ENCODE measurements at places on chromosomes 4 and X.

DNA sequence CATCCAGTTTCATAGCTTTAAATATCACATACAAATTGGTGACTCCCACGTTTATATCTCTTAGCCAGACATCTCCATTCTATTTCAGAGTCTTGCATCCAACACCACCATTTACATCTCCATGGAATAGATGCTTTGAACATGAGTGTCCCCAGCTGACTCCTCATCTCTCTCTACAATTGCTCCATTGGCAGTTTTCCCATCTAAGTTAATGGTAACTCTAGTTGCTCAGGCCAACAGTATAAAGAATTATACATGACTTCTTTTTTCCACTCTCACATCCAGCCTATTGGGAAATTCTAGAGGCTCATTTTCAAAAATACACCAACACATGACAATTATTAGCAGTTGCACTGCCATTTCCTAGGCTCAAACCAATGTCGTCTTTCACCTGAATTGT lies 388.2 kb downstream of the STIM2 start:
- no peak for DNase-seq

GRCh38 chr4:46379101-46379500 lies 10.8 kb downstream of the GABRA2 start:
- DNase-seq, result no peak

DNA sequence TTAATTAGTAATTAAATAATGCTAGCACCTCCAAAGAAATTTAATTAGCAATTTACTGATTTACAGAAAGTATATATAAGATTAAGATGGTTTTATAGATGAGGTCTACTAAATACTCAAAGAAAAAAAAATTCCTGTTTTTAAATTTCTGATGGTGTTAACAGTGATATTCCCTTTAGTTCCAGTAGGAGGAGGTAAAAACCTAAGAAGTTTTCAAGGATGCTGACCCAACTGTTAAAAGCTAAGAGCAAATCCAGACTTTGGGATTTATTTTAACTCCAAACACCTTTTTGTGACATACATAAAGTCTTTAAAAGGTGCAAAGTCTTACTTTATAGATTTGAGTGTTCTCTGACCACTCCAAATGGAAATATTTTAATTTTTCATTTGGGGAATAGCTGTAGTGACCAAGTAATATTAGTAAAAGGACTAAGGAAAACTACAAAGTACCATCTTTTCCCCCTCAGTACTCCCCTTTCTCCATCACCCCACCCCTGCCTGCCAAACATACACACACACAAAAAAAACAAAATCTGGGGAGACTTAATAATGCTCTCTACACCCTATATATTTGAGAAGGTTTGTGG lies 34.2 kb upstream of the CSN1S1 start:
- DNase-seq, result no peak

GRCh38 chr4:56665781-56666180 lies 15.3 kb downstream of the HOPX start:
- no peak for DNase-seq

DNA sequence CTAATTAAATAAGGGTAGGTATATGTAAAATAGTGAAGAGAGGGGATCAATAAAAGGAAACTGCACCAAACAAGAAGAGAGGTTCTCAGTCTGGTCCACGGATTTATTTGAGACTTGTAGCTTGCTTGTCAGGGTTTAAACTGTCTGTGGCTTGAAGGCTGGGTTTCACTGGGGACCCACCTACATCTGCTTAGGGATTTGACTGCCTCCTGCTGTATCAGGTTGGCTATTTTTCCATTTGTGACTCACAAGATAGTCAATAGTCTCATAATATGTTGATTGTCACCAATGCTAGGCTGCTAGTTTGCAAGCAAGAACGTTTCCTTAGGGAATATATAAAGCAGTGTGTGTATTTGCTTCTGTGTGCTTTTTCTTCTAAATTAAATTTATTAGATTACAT lies 1950.7 kb upstream of the IGFBP7 start:
- DNase-seq, result no peak

GRCh38 chr4:32435308-32435707 lies 1715.1 kb downstream of the PCDH7 start:
- no peak for DNase-seq

- no peak for DNase-seq
These were observed 6.2 kb upstream of the STK32B start for GRCh38 chr4:5045097-5045496.
